ENCODE measurements at places on chromosomes 13 and 19.

DNA sequence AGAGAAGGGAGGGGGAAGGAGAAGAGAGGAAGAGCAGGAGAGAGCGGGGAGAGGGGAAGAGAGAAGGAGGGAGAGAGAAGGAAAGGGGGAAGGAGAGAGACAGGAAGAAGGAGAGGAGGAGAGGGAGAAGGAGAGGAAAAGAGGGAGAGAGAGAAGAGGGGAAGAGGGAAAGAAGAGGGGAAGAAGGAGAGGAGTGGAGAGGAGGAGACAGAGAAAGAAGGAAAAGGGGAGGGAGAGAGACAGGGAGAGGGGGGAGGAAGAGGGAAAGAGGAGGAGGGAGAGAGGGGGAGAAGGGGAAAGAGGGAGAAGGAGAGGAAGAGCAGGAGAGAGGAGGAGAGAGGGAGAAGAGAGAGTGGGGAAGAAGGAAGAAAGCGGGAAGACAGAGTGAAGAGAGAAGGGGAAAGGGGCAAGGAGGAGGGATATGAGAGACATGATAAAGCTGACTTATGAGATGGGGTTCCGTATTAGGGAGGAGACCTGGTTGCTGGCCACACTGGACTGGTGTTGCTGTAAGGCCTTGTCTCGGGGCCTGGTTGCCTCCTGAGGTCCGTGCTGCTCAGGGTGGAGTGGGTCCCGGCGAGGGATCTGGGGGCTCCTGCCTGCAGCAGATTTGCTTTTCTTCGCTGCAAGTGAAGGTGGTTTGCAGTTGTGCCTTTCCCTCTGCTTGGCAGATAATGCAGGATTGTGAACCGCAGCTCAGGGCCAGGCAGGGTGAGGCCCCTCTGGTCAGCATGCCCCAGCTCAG, 139.5 kb downstream of the TEX29 start:
- DNase-seq, result no peak

DNA sequence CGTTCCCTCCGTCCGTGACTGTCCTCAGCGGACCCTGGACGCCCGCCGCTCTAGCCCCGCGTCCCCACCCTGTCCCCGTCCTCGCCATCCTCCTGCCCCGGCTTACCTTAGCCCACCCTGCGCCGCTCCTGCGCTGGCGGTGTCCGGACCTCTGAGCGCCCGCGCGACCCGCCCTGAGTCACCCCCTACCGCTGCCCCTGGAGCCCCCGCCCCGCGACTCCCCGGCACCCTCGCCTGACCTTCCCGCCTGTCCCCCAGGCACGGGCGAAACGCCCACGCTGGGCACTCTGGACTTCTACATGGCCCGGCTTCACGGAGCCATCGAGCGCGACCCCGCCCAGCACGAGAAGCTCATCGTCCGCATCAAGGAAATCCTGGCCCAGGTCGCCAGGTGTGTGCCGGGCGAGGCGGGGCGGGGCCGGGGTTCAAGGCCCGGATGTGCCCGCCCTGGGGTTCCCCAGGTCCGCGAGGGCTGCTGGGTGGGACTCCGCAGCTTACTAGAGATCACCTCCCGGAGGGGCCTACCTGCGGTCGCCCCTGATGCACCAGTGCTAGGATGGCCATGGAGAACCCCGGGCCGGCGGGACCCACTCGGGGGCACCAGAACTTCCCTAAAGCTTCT, 5.1 kb downstream of the HMG20B start:
- no peak for DNase-seq

- no peak for DNase-seq
Observed at GRCh38 chr13:97448503-97449251, 14.7 kb downstream of the RAP2A start.

GRCh38 chr19:11256189-11256588, 6.1 kb downstream of the DOCK6 start:
- no peak for DNase-seq

- no peak for DNase-seq
Observed at GRCh38 chr13:26406791-26407190, 150.7 kb upstream of the WASF3 start.
